ENCODE measurements at places on chromosomes 2 and 18. TPM values are rescaled to one million over a fixed set of nuclear protein-coding genes. Genes with fewer than 3 reads are reported as not detected.

- DNase-seq = no peak
Observed at GRCh38 chr2:238754259-238754658, 93.6 kb upstream of the TWIST2 start.

DNA sequence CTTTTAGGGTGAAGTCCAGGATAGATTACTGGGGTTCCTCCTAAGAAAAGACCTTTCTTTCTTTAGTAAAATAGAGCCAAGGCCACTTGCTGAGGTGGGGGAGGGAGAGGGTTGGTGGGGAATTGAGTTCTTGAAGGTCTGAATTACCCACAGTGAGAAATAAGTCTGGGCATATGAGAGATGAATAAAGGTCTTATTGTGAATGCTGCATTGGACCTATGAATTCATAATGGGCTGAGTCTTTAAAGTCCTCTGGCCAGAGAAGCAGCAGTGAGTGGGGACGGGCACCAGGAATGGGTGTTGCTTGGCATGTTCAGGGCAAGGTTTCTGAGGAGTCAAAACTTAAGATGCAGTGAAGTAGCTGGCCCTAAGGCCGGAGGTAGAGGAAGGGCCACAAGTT is 10.5 kb downstream of the MAPRE3 start:
- no peak for DNase-seq

- no peak for DNase-seq
Observed at GRCh38 chr2:127324635-127325034, 30.7 kb upstream of the ERCC3 start.

DNA sequence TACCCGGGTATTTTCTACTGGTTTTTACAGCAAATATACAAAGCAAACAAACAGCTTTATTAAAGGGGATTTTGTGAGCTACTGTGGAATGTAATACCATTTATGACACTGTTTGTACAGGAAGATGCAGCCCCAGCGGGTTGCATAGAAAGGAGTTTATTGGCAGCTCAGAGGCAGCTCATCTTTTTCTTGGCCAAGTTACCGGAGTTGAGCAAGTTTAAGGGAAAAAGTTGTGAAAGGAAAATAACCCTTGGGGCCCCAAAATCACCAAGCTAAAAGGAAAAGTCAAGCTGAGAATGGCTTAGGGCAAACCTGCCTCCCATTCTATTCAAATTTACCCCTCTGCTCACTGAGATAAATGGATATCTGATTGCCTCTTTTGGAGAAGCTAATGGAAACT is 60.8 kb downstream of the MOB4 start:
- DNase-seq = no peak

DNA sequence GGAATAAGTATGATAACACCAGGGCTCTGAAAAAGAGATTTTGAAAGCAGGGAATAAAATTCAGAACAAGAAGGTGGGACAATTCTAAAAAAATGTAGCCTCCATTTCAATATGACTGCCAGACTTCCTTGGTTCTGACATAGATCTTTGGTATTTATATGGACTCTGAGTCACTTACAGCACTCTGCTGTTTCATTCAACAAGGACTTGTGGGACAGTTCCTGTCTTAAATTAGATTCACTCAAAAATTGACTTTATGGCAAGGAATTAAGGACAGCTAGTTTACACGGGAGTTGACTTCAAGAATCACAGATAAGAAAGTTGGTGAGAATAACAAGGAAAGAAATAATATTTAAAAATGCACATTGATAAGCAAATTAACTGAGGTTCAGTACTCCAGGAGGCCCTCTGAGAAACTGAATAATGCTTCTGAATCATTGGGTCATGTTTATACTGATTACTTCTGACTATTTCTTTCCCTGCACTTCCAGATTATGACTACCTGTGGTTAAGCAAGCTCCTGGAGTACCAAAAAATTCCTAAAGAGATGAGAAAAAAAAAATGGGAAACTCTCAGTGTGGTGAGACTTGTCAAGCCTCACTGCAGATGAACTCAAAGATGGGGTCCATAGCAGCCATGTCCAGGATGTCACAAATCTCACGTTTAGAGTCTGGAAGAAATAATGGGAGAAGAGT is 828.3 kb upstream of the PIK3C3 start:
- DNase-seq = no peak

DNA sequence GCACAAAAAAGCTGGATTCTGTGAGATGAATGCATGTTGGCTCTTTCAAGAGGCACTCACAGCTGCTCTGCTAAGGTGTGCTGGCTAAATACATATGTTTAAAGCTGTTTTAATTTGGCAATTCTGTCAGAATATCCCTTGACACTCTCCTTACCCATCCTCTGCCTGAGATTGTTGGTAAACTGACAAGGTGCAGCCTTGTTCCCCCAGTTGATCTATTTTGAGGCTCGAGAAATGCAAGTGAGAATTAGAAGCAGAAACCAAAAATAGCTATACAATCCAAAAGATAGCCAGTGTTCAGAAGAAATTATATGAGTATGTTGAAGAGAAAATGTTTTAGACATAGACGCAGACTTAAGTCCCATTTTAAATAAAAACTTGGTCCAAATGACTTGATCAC is 971.7 kb upstream of the GYPC start:
- DNase-seq = no peak

GRCh38 chr18:78739115-78739514 is 240.5 kb upstream of the SALL3 start:
- DNase-seq = no peak

DNA sequence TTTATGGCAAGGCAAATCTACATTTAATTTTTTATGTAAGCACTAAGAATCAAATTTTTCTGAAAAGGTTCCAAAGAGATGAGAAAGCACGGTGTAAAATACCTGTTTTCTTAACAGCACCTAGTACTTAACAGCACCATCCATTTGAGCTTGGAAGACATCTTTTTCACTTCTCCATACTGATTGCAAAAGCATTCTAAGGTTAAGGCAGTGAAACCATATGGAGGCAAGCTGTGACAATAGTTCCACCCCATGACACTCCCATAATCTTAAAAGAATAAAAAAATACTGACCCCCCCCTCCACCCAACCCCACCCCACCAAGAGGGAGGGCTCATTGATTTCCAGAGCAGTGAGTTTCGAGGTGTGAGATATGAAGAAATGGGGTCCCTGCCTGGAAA is 60.6 kb downstream of the ZCCHC2 start:
- DNase-seq = no peak

- DNase-seq = no peak
Observed at GRCh38 chr18:14921031-14921430, 173.1 kb downstream of the ANKRD30B start.

DNA sequence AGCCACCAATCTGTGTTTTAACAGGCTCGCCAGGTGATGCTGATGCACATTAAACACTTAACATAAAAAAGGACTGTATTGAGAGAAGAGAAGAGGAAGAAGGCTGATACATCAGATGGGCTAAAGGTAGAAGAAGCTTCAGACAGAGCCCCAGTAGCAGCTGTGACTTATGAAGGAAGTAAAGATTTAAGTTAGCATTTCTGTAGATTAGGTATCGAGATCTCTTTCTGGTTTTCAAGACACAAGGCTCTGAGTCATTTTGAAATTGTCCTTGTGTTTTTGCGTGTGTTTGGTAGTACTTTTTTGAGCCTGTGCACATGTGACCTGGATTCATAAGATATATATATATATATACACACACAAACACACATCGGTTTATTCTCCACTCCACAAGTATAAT is 40.6 kb upstream of the GCFC2 start:
- DNase-seq = no peak

- no peak for DNase-seq
Observed at GRCh38 chr18:63539904-63540510, 2.2 kb upstream of the SERPINB12 start.

DNA sequence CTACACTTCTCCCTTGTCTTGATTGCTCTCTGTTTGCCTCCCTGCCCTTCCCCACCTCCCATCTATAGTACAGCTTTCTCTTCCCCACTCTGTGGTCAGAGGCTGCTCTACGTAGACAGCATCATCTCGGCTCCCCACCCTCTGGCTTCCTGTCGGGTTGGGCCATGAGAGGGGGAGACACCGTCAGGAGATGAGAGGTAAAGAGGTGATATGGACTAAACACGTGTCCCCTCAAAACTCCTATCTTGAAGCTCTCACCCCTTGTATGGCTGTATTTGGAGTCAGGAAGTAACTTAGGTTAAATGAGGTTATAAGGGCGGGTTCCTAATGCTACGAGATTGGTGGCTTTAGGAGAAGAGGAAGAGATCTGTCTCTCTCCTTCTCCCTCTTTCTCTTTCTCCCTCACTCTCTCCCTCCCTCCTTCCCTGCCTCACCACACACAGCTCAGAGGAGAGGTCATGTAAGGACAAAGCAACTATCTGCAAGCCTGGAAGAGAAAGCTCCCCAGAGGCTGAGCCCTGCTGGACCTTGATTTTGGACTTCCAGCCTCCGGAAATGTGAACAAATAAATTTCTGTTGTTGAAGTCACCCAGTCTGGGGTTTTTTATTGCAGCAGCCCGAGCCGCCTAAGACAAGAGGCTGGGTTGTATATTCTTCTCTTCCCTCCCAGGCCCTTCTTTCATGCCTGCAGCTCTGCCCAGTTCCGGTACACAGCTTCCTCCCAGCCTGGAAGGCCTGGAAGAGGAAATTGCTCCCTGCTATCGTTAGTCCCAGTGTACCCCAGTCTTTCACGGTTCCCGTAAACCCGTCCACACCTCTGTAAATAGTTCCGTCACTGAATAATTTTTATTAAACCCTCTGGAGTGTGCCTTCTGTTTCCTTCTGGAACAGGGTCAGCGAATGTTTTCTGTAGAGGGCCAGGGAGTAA is 138.0 kb downstream of the AKAIN1 start:
- no peak for DNase-seq

- DNase-seq = no peak
Observed at GRCh38 chr18:35424356-35424755, 47.2 kb upstream of the ZNF396 start.

GRCh38 chr2:203853722-203854121 is 13.8 kb upstream of the CTLA4 start:
- no peak for DNase-seq

DNA sequence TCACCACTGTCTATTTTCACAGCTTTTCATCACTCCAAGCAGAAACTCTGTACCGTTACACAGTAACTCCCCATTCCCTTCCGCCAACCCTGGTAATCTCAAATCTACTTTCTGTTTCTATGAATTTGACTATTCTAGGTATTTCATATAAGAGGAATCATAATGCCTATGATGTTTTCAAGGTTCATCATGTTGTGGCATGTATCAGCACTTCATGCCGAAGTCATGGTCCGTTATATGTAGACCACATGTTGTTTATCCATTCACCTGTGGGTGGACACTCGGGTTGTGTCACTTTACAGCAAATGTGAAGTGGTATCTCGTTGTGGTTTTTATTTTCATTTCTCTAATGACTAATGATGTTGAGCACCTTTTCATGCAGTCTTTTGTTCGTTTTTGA is 21.6 kb downstream of the CPSF3 start:
- DNase-seq = no peak

- no peak for DNase-seq
Observed at GRCh38 chr2:134406736-134407135, 152.9 kb downstream of the MGAT5 start.

GRCh38 chr18:47246027-47246971 is 5.2 kb downstream of the SKOR2 start:
- DNase-seq = no peak

DNA sequence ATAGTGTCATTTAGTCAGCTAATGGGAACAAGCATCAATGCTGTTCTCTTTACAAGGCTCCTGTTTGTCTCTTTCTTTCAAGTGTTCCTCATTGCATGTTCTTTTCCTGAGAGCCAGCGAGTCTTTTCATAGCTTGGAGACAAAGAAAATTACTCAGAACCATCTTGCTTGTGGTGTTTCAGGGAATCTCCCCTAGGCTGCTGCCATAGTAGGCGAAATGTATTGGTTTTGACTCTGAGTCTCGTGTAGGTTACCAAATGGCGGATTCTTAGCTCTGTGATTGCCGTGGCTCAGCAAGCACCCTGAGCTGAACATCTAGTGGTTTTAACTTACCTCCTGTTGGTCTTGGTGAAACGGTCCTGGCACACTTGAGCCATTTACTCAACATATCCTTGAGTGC is 68.7 kb downstream of the RHBDD1 start:
- DNase-seq = no peak

- DNase-seq = no peak
Observed at GRCh38 chr2:150663143-150663542, 175.7 kb upstream of the RND3 start.

DNA sequence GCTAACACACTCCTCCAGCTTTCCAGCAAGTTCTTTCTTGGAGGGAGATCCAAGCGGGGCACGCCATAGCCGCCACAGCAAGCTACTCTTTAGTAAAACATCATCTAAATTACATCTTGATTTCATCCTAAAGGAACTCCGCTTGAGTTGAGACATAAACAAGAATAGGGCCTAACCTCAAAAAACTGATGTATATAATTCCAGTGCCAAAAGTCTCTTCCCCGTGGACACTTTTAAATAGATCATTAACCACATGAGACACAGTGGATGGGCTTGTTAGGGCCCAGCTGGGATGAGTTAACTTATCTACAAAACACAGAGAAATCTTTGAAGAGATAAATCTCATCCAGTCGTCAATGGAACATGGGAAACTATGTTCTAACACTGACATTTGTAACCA is 20.8 kb upstream of the MLPH start:
- DNase-seq = no peak

- DNase-seq = no peak
Observed at GRCh38 chr2:70089983-70090525, 2.8 kb downstream of the PCBP1 start.

DNA sequence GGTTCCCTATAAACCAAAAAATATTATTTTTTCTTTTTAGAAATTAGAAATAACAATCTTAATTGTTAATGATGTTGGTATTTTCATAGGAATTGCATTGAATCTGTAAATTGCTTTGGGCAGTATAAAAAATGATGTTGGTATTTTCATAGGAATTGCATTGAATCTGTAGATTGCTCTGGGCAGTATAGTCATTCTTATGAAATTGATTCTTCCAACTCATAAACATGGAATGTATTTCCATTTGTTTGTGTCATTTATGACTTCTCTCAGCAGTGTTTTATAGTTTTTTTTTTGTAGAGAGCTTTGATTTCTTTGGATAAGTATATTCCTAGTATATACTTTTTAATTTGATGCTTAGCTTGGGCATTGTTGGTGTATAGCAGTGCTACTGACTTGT is 82.0 kb upstream of the NT5C1B start:
- DNase-seq = no peak

DNA sequence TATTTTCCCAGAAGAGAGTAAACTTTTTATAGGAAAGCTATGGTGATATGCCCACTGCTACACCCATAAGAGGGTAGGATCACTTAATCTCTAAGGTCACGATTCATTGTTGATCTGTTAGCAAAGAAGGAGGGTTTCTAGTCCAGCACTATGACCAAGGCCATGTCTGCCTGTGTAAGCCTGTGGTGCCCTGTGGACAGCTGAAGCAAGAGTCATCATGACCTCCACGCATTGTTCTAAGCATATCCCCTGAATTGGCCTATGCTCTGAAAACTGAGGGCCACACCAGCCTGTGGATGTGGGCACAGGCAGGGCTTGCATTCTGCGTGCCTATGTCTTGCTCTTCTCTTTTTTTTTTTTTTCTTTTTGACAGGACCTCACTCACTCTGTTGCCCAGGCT is 89.8 kb upstream of the SMIM21 start:
- DNase-seq = no peak

EML6 gene
- 1.1 TPM for total RNA-seq

KCTD1 gene
- 13.6 TPM for total RNA-seq

HOXD3 gene
- total RNA-seq = 4.1 TPM

CROCC2 gene
- not detected for total RNA-seq

HAAO gene
- 3.1 TPM for total RNA-seq

MLPH gene
- 3.5 TPM for total RNA-seq

MTIF2 gene
- 15.0 TPM for total RNA-seq

TMEM247 gene
- total RNA-seq = not detected
